ENCODE measurements at places on chromosomes 1 and 21.
A peak's percentile ranks its signal among the peaks of the same experiment; 100 is the strongest.

GRCh38 chr1:214202992-214203391 lies 78.0 kb upstream of the SMYD2 start:
- peaks cover 5% of the 10 kb centered on the region for H3K27me3 ChIP-seq
- no peak overlapping the region for H3K4me3 ChIP-seq
- no peaks in the 10 kb centered on the region for H3K4me1 ChIP-seq
- H3K27ac ChIP-seq = no peak overlapping the region

GRCh38 chr1:5913078-5913845 lies 79.0 kb downstream of the NPHP4 start:
- no peak overlapping the region for H3K27ac ChIP-seq
- H3K4me3 ChIP-seq = no peak overlapping the region
- no peaks in the 10 kb centered on the region for H3K4me1 ChIP-seq
- peaks cover 7% of the 10 kb centered on the region for H3K36me3 ChIP-seq
- no peaks in the 10 kb centered on the region for H3K27me3 ChIP-seq

DNA sequence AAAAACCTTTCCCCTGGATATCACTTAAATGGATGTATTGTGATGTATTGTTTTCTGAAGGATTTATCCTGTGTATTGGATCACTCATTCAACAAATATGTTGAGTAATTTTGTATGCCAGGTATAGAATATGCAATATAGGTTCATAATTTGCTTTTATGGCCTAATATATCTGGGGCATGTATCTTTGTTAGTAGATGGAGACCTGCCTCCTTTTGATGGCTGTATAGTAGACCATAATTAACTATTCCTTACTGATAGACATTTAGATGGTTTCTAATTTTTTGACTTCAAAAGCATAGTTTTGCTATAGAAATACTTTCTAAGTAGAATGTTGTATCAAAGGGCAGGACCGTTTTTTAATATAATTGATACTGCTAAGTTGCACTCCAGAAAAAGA lies 8.6 kb downstream of the RBBP4 start:
- peaks cover 33% of the 10 kb centered on the region for H3K36me3 ChIP-seq
- H3K27ac ChIP-seq = no peak overlapping the region
- H3K27me3 ChIP-seq = no peaks in the 10 kb centered on the region
- no peaks in the 10 kb centered on the region for H3K4me1 ChIP-seq

DNA sequence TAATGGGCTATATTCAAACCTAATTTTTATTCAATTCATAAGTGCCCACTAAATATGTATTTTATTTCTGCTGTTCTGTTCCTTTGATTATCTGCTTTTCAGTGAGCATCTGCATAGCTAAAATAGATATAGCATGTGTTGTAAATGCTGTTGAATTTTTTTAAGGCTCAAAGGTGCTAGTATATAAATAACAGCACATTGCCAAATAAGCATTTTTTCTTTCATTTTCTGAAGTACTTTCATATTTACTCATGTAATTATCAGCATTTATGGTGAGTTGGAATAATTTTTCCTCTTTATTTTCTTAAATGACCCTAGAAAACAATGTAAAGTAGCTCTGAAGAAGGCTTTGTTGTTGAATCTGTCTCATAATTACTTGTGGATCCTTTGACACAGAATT lies 69.6 kb upstream of the B3GALT2 start:
- H3K36me3 ChIP-seq = no peaks in the 10 kb centered on the region
- H3K27me3 ChIP-seq = no peaks in the 10 kb centered on the region
- H3K4me1 ChIP-seq = no peaks in the 10 kb centered on the region
- DNase-seq = no peak
- H3K4me3 ChIP-seq = no peak overlapping the region

DNA sequence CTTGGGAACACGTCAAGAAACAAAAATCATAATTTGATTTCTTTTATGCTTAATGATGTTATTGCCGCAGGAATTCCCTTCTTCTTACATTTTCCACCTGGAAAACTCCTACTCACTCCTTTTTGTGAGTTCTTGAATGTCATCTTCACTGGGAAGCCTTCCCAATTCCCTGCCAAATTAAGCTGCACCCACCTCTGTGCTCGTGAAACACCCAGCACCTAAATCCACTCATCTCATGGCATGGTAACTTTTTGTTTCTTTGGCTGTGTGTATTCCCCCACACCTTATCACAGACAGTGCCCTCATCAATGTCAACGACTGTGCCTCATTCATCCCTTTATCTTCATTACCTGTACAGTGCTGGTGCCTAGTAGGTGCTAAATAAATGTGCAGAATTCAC lies 45.6 kb downstream of the ASTN1 start:
- DNase-seq = no peak
- no peaks in the 10 kb centered on the region for H3K4me1 ChIP-seq
- no peak overlapping the region for H3K27ac ChIP-seq
- no peak overlapping the region for H3K4me3 ChIP-seq

- no peaks in the 10 kb centered on the region for H3K27me3 ChIP-seq
- H3K4me3 ChIP-seq = no peak overlapping the region
- peaks cover 3% of the 10 kb centered on the region for H3K36me3 ChIP-seq
- H3K27ac ChIP-seq = peak overlapping the region; percentile 55
- H3K4me1 ChIP-seq = peaks cover 22% of the 10 kb centered on the region
- no peak for DNase-seq
Observed at GRCh38 chr1:9842781-9843575, 19.2 kb upstream of the CLSTN1 start.

DNA sequence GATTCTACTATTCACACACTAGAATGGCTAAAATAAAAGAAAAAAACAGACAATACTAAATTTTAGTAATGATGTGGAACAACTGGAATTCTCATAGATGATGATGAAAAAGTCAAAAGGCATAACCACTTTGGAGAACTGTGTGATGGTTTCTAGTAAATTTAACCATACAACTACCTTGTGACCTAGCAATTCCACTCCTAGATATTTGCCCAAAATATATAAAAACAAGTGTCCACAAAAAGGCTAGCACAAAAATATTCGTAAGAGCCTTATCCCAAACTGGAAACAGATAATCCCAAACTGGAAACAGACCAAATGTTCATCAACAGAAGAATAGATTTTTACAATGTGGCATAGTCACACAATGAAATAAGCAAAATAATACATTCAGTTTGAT lies 67.9 kb upstream of the PGBD5 start:
- no peak for DNase-seq
- H3K36me3 ChIP-seq = no peaks in the 10 kb centered on the region
- H3K4me1 ChIP-seq = no peaks in the 10 kb centered on the region

- H3K4me3 ChIP-seq = no peak overlapping the region
- H3K4me1 ChIP-seq = peaks cover 5% of the 10 kb centered on the region
- DNase-seq = no peak
- no peaks in the 10 kb centered on the region for H3K27me3 ChIP-seq
Observed at GRCh38 chr1:48771561-48771960, 5.1 kb downstream of the BEND5 start.

GRCh38 chr1:203238535-203238934 lies 9.1 kb upstream of the CHIT1 start:
- H3K4me3 ChIP-seq = no peak overlapping the region
- H3K27me3 ChIP-seq = no peaks in the 10 kb centered on the region
- DNase-seq = no peak

GRCh38 chr1:214455479-214455878 lies 95.9 kb downstream of the PTPN14 start:
- H3K27ac ChIP-seq = no peak overlapping the region
- DNase-seq = no peak
- no peaks in the 10 kb centered on the region for H3K36me3 ChIP-seq
- no peak overlapping the region for H3K4me3 ChIP-seq
- H3K27me3 ChIP-seq = no peaks in the 10 kb centered on the region

GRCh38 chr1:113610372-113610771 lies 148.9 kb downstream of the PHTF1 start:
- no peak for DNase-seq
- no peak overlapping the region for H3K27ac ChIP-seq
- H3K4me1 ChIP-seq = no peaks in the 10 kb centered on the region
- H3K4me3 ChIP-seq = no peak overlapping the region

DNA sequence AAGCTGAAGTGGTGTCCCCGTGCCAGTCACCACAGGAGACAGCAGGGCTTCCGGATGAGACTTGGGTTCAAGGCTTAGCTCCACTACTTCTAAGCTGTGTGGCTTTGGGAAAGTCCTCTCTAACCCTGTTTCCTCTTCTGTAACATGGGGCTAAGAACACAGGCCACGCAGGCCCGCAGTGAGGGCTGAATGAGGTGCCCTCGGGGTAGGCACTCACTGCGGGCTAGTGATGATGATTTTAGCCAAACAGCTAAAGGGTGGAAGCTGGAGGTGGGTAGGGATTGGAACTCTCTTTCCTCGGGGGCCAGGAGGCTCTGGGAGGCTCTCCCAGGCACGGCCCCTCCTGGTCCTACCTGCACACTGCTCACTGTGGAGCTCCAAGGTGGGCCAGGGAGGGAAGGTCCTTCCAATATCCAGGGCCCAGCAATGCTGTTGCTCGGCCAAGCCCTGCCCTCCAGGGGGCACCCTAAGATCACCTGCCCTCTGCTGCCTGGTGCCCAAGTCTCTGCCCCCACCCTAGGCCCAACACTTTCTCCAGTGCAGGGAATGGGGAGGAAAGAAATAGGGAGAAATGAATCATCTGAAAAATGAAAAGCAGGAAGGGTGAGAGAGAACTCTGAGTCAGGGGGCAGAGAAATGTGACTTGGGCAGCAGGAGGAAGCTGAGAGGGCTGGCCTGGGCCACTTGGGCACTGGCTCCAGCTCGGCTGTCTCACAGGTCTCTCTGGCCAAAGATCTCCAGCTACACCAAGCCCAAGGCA lies 19.2 kb upstream of the EVA1B start:
- no peak overlapping the region for H3K4me3 ChIP-seq
- no peaks in the 10 kb centered on the region for H3K27me3 ChIP-seq
- peak overlapping the region; percentile 75 for H3K27ac ChIP-seq
- peaks cover 16% of the 10 kb centered on the region for H3K36me3 ChIP-seq

DNA sequence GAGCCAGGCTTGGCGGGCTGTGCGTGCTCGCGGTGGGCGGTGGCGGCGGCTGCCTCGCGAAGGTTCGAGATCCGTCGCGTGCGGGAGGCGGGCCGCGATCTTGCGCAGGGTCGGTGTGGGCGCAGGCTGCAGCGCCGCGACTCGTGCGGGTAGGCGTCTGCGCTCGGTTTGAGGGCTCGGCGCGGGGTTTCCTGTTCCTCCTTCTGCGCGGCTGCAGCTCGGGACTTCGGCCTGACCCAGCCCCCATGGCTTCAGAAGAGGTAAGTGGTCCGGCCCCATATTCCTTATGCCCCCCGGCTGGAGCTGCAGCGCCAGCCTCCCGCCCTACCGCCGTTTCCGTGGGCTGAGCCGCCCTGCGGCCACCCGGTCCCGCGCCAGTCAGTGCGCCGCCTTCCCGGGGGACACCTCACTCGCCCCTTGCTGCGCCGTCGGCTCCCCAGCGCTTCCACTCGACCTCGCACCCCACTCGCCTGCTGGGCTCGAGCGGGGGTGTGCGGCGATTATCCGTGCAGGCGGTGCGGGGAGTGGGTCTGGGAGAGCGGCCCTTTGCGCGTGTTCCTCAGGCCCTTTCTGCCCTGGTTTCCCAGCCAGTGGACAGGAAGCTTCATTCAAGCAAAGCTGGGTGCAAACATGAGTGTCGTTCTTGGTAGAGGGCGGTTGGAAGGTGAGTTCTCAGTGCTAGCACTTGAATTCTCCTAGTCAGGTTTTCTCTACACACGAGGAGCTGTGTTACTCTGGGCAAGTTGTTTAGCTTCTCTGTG lies at the start of gene CACYBP:
CACYBP (plus strand) TSS at position 12 of the 761 bp plus-strand sequence; CDS start at position 246, 234 bp downstream.
- DNase-seq = peak; percentile 23
- peak within 1 kb of the TSS; percentile 98 for H3K27ac ChIP-seq
- peaks cover 47% of the 10 kb centered on the region for H3K4me1 ChIP-seq
- no peaks in the 10 kb centered on the region for H3K36me3 ChIP-seq
- peak within 1 kb of the TSS; percentile 91 for H3K4me3 ChIP-seq

GRCh38 chr1:235625831-235626230 lies 23.8 kb downstream of the GNG4 start:
- H3K36me3 ChIP-seq = no peaks in the 10 kb centered on the region
- H3K27ac ChIP-seq = no peak overlapping the region
- no peak for DNase-seq
- no peaks in the 10 kb centered on the region for H3K27me3 ChIP-seq
- H3K4me1 ChIP-seq = peaks cover 3% of the 10 kb centered on the region

GRCh38 chr21:21688889-21689288 lies 690.7 kb downstream of the NCAM2 start:
- no peak overlapping the region for H3K4me3 ChIP-seq
- no peaks in the 10 kb centered on the region for H3K4me1 ChIP-seq
- H3K27ac ChIP-seq = no peak overlapping the region
- no peaks in the 10 kb centered on the region for H3K36me3 ChIP-seq
- no peak for DNase-seq

GRCh38 chr1:220943319-220943996 lies 64.2 kb downstream of the HLX start:
- peaks cover 5% of the 10 kb centered on the region for H3K4me1 ChIP-seq
- H3K36me3 ChIP-seq = no peaks in the 10 kb centered on the region
- no peak for DNase-seq
- H3K27ac ChIP-seq = no peak overlapping the region
- H3K4me3 ChIP-seq = no peak overlapping the region

GRCh38 chr1:170562646-170563338 lies 30.8 kb downstream of the GORAB start:
- H3K4me1 ChIP-seq = peaks cover 43% of the 10 kb centered on the region
- DNase-seq = no peak
- H3K27ac ChIP-seq = peak overlapping the region; percentile 80
- no peak overlapping the region for H3K4me3 ChIP-seq
- no peaks in the 10 kb centered on the region for H3K36me3 ChIP-seq

DNA sequence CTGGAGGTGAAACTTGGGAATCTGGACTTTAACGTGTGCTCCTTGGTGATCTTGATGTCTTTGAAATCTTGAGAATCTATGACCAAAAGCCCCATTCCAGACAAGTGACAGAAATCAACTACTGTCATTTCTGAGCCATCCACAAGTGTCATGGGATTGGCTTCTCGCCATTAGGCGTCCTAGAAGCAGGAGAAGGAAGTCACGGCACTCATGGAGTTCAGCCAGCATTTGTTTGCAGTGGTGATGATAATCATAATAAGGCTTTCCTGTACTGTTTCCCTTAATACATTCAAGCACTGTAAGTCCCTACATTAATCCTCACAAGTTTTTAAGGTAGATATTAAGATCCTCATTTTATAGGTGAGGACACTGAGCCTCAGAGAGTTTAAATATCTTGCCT lies 11.9 kb downstream of the F5 start:
- DNase-seq = no peak
- H3K27me3 ChIP-seq = no peaks in the 10 kb centered on the region
- no peak overlapping the region for H3K27ac ChIP-seq
- no peak overlapping the region for H3K4me3 ChIP-seq
- no peaks in the 10 kb centered on the region for H3K36me3 ChIP-seq

GRCh38 chr1:1058921-1059493 lies 15.1 kb downstream of the RNF223 start:
- H3K36me3 ChIP-seq = peaks cover 16% of the 10 kb centered on the region
- peaks cover 75% of the 10 kb centered on the region for H3K27me3 ChIP-seq
- peak overlapping the region; percentile 55 for H3K4me3 ChIP-seq

GRCh38 chr1:110208916-110209645 lies 1.0 kb upstream of the KCNC4 start:
- DNase-seq = no peak
- no peaks in the 10 kb centered on the region for H3K36me3 ChIP-seq
- H3K27me3 ChIP-seq = no peaks in the 10 kb centered on the region
- peaks cover 29% of the 10 kb centered on the region for H3K4me1 ChIP-seq
- peak overlapping the region; percentile 59 for H3K4me3 ChIP-seq

GRCh38 chr1:10295481-10296085 lies 85.2 kb downstream of the KIF1B start:
- H3K4me3 ChIP-seq = no peak overlapping the region
- H3K36me3 ChIP-seq = peaks cover 12% of the 10 kb centered on the region
- no peak overlapping the region for H3K27ac ChIP-seq
- no peak for DNase-seq
- no peaks in the 10 kb centered on the region for H3K4me1 ChIP-seq
- H3K27me3 ChIP-seq = no peaks in the 10 kb centered on the region
